HT1080 (cell line): ENCODE measurements at places on chromosomes 4 and X. TPM values are rescaled to one million over a fixed set of nuclear protein-coding genes. Genes with fewer than 3 reads are reported as not detected.

DNA sequence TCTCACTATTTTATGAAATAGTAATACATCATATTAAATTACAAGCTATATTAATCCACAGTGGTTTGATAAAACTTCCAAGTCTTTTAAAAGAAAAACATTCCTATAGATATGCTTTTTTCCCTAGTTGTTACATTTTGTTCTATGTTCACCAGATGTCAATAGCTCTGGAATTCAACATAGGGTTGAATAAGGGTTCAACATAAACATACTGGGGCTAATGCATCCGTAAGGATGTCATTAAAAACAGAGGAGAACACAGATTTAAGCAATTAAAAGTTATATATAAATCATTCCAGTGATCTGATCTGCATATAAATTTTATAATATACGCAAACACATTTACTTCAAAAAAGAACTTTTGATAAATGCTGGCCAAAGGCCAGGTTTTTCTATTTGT lies 32.5 kb downstream of the SULT1B1 start:
- DNase-seq: no peak

Gene CXorf38
- 11.6 and 11.9 TPM in 2 replicates for total RNA-seq

Gene SPARCL1
- not detected in 2 replicates for total RNA-seq

Gene BMPR1B
- total RNA-seq: 3.2 and 4.7 TPM in 2 replicates

- no peak for DNase-seq
Observed at GRCh38 chr4:1464581-1465171, 58.4 kb upstream of the NKX1-1 start.

GRCh38 chr4:37758226-37758625 lies 68.3 kb upstream of the PGM2 start:
- peak; percentile 52 for DNase-seq

Gene STX18
- 23.4 and 26.0 TPM in 2 replicates for total RNA-seq

DNA sequence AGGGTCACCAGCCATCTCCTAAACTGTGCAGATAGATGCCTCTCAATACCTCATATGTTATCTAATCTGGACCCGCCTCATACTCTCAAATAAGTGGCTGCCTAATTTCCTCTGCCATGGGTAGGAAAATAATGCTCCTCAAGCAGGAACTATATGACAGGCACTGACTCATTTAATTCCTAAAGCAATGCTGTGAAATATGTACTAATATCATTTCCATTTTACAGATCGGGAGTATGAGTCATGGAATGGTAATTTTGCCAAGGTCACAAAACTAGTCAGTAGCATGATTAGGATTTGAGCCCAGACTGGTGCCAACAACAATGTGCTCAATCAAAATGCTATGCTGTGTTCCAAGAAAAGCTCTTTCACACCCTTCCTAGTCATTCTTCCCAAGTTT lies 3.0 kb upstream of the NXT2 start:
- DNase-seq: no peak

Gene GPR82
- total RNA-seq: not detected in 2 replicates

DNA sequence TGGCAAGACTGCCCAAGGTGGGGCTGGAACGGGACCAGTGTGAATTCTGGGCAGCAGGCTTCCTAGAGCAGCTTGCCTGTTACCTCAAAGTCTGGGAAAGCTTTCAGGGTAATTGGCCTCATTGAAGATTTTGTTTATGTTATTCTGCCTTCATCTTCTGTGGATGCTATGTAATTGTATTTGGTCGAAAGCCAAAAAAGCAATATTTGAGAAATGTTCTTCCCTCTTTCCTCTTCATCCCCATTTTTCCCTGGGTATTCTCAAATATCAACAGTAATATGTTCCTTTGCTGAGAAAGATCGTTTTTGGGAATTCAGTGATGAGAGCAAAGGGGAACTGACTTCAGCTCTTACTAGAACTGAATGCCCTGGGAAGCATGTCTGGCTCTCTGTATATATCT lies 12.9 kb downstream of the TMEM131L start:
- no peak for DNase-seq

DNA sequence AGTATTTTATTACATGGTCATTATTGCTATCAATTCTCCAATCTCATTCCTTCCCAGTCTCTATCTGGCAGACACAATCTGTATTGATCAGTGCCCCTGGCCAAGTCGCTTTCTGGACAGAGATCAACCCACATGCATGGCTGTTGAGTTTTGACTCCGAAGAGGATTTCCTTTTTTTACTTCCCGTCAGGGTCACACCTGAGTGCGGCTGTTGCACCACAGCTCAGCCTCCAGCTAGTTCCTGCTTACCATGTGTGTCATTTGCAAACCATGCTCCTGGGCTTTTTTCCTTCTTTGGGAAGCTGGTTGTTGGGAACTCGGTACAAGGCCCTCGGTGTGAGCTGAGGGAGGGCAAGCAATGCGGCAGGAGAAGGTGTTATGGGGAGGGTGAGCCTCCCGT lies 11.7 kb downstream of the MAGED2 start:
- no peak for DNase-seq

GRCh38 chr4:172142281-172142741 lies 329.1 kb downstream of the GALNTL6 start:
- DNase-seq: peak; percentile 45

GRCh38 chr4:99468889-99469288 lies 33.7 kb upstream of the ADH7 start:
- no peak for DNase-seq

Gene C1QTNF7
- total RNA-seq: not detected in 2 replicates

DNA sequence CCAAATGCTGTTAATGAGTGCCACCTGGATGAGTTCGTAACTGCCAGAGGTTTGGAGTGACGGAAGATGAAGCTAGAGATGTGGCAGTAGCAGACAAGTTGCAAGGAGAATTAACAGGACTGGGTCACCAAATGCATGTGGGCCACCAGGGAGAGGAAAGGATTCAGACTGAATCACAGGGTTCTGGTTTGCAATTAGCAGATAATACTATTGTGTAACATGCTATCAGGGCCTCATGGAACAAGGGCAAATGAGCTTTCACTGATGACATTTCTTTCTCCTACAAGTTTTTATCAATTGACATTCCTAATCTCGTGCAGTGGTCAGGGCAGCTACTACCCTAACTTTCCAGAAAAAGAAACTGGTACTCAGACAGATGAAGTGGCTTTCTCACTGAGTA lies 21.4 kb downstream of the GAB3 start:
- no peak for DNase-seq
